Stimulated activated CD4-positive, alpha-beta T cell treated with anti-CD3 and anti-CD28 coated beads, Interleukin-15, amount 100 ng/mL, for 48 hours (primary cell): ENCODE measurements at places on chromosomes 16 and 17.

GRCh38 chr16:7805686-7806396 lies 473.2 kb downstream of the RBFOX1 start:
- no peak for DNase-seq

- DNase-seq: no peak
Observed at GRCh38 chr16:454397-454940, 29.0 kb downstream of the RAB11FIP3 start.

- no peak for DNase-seq
Observed at GRCh38 chr17:19263641-19264051, 26.5 kb downstream of the EPN2 start.

GRCh38 chr17:70797166-70797565 lies 627.8 kb downstream of the KCNJ2 start:
- no peak for DNase-seq

DNA sequence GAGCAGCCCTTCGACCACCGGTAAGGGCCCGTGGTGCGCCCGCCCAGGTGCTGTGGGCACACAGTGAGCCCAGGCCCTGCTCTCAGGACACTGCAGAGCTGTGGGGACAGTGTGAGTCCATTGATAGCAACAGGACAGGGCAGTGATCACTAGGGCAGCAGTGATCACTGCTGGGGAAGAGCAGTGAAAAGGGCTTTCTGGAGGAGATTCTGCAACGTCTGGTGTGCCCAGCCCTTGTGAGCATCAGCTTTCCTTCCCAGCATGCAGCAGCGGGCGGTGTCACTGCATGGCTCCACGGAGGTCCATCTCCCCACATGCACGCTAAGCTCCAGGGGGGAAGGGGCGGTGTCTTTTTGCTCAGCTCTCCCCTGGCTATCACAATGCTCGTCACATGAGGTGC lies 32.1 kb downstream of the MAP1LC3B start:
- DNase-seq: no peak

- no peak for DNase-seq
Observed at GRCh38 chr17:4135489-4135888, 7.3 kb downstream of the ZZEF1 start.

DNA sequence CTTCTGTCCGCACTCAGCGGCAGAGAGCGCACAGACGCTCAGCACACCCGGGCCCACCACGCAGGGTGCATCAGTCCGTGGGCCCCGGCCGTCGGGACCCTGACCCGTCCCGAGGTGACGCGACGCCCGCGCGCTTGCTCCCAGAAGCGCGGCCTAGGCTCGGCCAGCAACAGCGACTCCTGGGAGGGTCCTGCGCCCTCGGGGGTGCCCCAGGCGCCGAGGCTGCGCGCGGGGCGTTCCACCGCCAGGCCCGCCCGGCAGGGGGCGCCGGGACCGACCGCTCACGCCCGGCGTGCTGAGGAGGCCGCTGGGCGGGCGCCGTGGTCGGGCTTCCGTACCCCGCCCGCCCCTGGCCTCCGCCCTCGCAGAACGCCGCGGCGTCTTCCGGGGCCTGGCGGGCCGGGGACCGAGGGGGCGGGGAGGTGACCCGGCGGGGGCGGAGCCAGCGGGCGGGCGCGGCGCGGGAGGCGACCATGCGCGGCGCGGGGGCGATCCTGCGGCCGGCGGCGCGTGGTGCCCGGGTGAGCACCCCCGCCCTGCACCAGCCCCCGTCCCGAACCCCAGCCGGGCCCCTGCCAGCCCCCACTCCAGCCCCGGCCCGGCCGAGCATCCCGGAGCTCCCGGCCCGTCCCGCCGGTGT lies at the start of gene CISD3:
CISD3 (plus strand) TSS at position 456 of the 640 bp plus-strand sequence; CDS start at position 474, 18 bp downstream.
- DNase-seq: peak; percentile 82

DNA sequence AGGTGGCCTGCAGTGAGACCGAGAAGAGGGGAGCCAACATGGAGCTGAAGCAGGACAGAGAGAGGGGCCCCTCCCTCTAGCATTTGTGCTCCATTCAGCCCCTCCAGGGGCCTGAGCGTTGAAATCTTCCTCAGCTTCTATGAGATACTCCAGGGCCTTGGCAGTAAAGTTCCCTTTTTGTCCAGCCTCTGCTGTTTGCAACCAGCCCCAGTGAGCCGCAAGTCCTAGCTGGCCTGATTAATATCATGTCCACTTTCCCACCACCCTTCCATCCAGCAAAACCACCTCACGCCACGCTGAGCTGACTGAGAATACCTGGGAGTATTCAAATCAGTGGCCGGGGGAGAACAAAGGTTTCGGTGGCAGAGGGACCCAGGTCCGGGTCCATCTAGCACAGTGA lies 11.7 kb upstream of the RPH3AL start:
- DNase-seq: no peak

- DNase-seq: peak; percentile 17
Observed at GRCh38 chr17:7523033-7523432, 25.8 kb upstream of the TNFSF12 start.

DNA sequence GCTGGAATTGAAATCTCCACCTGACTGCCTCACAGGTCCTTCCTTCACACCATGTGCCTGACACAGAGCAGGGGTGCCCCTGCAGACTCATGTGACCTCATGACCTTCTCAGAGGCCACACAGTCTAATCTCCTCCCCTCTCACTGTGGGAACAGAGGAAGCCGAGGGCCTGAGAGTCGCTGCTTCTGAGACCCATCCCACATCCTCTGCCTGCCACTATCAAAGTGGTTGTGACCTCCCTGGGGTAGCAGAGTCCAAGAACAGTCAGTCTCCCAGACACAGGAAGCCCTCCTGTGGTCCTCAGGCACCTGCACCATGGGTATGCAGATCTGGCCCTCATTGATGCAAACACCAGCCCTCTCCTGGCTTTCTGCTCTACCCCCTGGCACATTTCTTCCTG lies 78.5 kb downstream of the RAB11FIP4 start:
- no peak for DNase-seq

DNA sequence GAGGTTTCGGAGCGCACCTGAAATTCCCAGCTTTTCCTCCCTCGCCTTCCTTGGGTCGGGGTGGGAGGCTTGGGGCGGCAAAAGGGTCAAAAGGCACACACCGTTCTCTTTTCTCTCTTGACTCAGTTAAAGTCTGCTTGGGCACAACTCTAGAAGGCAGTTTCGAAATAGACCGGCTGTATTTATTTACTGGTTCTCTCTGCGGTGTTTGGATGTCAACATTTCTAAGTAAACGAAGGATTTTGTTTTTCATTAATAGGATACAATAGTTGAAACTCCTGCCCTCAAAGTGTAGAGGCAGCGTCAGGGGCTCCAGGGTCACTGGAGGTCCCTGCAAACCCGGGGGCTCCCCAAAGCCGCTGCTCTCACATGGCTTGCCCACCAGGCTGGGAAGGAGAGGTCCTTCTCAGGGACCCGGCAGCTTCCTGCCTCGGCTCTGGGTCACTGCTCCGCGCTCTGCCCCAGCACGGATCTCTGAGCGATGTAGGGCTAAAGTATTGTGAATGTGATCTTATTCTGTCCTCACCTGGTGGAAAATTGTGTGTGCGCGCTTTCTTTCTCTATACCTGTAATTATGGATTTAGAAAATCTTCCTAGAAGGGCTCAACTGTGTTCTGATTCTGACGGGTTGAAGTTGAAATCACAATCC lies 952 bp downstream of the BMERB1 start:
- DNase-seq: no peak

GRCh38 chr16:22192261-22193062 lies 13.6 kb upstream of the EEF2K start:
- peak; percentile 68 for DNase-seq

- no peak for DNase-seq
Observed at GRCh38 chr17:57455063-57455914, 199.0 kb downstream of the MSI2 start.

DNA sequence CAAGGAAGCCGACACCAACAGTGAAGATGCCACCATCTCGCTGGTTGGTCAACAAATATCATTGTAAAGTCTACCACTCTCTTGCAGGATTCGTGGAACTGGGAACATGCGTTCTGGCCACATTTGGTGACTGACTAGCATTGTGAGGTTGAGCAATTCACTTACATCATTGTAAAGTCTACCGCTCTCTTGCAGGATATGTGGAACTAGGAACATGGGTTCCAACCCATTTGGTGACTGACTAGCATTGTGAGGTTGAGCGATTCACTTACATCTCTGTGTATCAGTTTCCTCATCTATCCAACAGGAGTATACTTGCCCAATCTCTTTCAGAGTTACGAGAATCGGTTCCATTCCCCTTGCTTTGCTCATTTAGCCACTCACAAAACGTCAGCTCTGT lies 42.6 kb upstream of the RPH3AL start:
- DNase-seq: no peak

DNA sequence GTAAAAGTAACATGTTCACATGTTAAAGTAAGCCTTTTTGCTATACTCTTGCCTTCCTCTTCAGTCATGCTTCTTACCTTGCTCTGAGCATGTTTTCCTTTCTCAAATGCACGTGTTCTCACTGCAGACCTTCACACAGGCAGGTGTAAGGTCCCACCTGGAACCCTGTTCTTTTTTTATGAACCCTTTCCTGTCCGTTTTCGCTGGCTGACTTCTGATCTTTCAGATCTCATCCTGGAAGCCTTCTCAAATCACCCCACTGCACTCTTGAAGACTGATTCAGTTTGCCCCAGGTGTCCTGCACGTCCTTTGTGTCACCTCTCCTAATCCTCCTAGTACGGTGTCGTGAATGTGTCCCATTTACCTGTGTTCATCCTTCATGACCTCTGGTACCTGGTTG lies 313.6 kb downstream of the SNX29 start:
- no peak for DNase-seq

DNA sequence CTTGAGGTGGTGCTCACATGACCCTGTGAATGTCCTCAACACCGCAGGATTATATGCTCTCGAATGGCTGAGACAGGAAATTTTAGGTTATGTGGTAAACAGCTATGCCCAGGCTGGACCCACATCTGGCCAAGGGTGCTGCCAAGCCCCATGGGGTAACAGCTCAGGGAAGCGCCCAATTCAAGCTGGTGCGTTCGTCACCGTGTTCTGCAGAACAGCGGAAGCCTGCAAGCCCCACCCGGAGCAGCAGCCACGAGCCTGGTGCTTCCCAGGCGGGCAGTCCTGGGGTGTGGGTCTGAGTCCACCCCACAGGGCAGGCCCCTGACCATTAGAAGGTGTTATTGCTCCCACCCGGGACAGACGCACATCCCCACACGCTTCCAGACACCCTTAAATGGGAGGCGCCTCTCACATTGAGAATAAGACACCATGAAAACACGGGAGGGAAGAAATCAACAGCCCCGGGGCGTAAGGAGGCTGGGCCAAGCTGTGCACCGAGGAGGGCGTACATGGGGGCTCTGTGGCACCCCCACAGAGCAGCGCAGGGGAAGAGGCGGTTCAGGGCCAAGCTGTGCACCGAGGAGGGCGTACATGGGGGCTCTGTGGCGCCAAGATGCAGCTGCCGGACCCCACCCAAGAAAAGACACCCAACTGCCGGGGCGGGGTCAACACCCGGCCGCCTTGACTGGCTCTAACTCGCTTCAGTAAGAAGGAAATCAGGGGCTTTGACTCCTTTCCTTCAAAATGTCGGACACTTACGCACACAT lies 2.9 kb upstream of the CYBA start:
- DNase-seq: no peak

GRCh38 chr17:61627658-61628057 lies 36.6 kb upstream of the NACA2 start:
- DNase-seq: no peak

DNA sequence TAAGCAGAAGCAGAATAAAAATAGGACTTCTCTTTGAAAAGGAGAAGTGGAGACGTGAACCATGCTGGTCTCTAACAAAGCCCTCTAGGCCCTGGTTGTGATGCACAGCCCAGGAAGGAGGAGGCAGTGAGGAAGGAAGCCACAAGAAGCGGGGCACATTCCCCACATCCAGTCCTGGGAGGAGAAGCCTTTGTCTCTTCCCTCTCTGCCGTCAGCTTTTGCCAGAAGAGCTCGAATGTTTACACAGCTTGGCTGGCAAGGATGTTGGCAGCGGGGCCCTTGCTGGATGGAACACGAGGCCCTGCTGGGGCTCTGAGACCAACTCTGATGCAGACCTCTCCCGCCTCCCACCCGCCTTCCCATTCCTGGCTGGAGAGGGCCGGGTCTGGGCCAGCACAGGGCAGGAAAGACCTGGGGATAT lies 91.3 kb downstream of the MAF start:
- no peak for DNase-seq
